ENCODE measurements at places on chromosomes 3 and 15.

DNA sequence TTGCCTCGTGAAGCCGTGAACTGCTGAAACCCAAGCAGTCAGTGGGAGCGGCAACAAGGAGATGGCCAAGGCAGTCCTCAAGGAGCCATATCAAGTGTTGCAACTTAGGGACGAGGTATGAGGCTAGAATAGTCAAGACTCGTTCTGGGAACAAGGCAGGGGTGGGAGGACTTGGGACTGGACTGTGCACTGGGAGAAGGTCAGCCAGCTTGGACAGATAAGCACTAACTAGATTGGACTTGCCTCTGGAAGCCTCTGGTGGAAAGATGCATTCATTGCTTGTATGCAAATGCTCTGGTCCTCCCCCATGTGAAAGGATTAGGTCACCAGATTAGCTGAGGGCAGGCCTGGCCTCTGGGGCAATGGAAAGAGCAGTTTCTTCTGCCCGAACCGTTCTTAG, 123.3 kb upstream of the CTNNB1 start:
- DNase-seq = no peak

- peak; percentile 76 for DNase-seq
These were observed 71.9 kb upstream of the SPATA12 start for GRCh38 chr3:56988458-56989168.

- DNase-seq = no peak
These were observed 12.4 kb downstream of the NPHP3 start for GRCh38 chr3:132709761-132710160.

DNA sequence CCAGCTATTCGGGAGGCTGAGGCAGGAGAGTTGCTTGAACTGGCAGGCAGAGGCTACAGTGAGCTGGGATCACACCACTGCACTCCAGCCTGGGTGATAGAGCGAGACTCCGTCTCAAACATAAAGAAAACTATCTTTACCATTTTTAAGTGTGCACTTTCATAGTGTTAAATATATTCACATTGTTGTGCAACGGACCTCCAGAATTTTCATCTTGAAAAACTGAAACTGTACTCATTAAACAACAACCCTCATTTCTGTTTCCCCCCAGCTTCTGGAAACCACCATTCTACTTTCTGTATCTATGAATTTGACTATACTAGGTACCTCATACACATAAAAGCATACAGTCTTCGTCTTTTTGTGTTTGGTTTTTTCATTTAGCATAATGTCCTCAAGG, 375.1 kb downstream of the SHQ1 start:
- DNase-seq = no peak

GRCh38 chr3:155202626-155203025, 90.9 kb downstream of the STRIT1 start:
- DNase-seq = no peak
